ENCODE measurements at places on chromosomes 4 and X.

DNA sequence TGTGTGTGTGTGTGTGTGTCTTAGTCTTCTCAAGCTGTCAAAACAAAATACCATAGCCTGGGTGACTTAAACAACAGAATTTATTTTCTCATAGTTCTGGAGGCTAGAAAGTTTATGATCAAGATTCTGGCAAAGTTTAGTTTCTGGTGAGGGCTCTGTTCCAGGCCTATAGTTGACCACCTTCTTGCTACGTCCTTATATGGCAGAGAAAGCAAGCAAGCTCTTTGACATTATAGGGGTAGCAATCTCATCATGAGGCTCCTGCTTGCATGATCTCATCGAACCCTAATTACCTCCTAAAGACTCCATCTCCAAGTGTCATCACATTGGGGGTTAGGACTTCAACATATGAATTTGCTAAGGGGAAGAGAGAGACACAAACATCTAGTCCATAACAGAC lies 6.9 kb upstream of the AFP start:
- H3K36me3 ChIP-seq, result no peaks in the 10 kb centered on the region
- H3K27me3 ChIP-seq, result no peaks in the 10 kb centered on the region
- no peak overlapping the region for H3K27ac ChIP-seq
- DNase-seq, result no peak
- H3K4me1 ChIP-seq, result no peaks in the 10 kb centered on the region
- H3K4me3 ChIP-seq, result no peak overlapping the region

DNA sequence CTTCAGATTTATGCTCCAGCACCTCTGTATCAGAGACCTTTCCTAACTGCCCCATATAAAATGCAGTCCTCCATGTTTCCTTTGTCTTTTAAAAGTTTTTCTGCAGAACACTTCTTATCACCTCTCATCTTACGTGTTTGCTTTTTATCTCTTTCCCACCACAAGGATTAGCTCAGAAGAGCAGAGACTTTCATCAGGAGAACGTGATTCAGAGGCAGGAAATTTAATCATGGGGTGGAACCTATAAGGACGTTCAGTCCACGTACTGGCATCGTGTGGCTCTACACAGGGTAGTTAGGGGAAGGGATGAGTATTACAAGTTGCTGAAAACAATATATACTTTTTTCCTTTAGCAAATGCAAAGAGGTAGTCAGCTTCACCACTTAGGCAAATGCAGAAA lies 98.7 kb downstream of the SORBS2 start:
- H3K27me3 ChIP-seq, result no peaks in the 10 kb centered on the region
- H3K36me3 ChIP-seq, result 0 out of 2 replicates have a peak, but pooled peaks cover 2% of the 10 kb centered on the region
- H3K4me3 ChIP-seq, result no peak overlapping the region
- no peak for DNase-seq

DNA sequence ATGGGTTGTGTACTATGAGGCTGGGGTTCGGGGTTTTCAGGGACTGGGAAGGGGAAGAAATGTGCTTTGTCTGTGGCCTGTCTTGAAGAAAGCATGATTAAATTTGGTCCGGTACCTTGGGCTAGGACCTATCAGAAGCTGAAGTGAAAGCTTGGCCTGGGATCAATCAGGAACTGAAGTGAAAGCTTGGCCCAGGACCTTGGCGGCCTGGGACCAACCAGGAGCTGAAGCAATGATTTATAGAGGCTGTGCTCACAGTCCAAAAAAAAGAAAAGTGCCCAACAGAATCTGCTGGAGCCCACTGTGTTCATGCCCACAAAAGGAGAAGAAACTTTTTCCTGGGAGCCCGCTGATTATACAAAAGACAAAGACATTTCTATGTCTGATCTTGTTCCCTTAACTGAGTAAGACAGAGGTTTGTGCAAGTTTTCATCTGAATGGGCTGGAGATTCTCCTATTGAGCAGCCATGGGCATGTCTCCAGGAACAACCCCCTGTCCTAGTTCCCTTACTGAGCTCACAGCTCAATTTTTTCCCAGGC lies 1427.9 kb downstream of the FAM133A start:
- no peaks in the 10 kb centered on the region for H3K27me3 ChIP-seq
- no peak for DNase-seq
- H3K27ac ChIP-seq, result no peak overlapping the region
- no peaks in the 10 kb centered on the region for H3K4me1 ChIP-seq
- H3K4me3 ChIP-seq, result no peak overlapping the region

GRCh38 chr4:88803600-88804096 lies 106.0 kb upstream of the NAP1L5 start:
- H3K27me3 ChIP-seq, result no peaks in the 10 kb centered on the region
- no peak overlapping the region for H3K27ac ChIP-seq
- H3K4me3 ChIP-seq, result no peak overlapping the region
- DNase-seq, result no peak
- H3K36me3 ChIP-seq, result no peaks in the 10 kb centered on the region
- no peaks in the 10 kb centered on the region for H3K4me1 ChIP-seq

- no peak for DNase-seq
- no peak overlapping the region for H3K27ac ChIP-seq
- H3K27me3 ChIP-seq, result no peaks in the 10 kb centered on the region
- no peak overlapping the region for H3K4me3 ChIP-seq
- H3K36me3 ChIP-seq, result no peaks in the 10 kb centered on the region
Measured at GRCh38 chrX:127877318-127877717, 174.9 kb downstream of the ACTRT1 start.

DNA sequence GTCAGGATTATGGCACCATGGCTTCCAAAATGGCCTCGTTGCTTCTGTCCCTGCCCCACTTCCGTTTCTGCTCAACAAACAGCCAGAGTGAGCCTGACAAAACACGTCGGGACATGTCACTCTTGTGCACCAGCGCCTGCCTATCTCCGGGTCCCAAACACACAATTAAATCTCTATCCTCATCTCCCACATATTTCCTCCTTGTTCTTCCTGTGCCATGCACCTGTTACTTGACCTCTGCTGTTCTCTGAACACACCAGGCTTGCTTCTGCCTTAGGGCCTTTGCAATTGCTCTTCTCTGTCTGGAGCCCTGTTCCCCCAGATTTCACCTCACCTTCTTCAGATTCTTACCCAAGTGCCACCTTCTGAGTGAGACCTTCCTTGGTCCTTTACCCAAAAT lies 12.7 kb upstream of the CD38 start:
- no peaks in the 10 kb centered on the region for H3K36me3 ChIP-seq
- no peaks in the 10 kb centered on the region for H3K4me1 ChIP-seq
- no peak for DNase-seq

DNA sequence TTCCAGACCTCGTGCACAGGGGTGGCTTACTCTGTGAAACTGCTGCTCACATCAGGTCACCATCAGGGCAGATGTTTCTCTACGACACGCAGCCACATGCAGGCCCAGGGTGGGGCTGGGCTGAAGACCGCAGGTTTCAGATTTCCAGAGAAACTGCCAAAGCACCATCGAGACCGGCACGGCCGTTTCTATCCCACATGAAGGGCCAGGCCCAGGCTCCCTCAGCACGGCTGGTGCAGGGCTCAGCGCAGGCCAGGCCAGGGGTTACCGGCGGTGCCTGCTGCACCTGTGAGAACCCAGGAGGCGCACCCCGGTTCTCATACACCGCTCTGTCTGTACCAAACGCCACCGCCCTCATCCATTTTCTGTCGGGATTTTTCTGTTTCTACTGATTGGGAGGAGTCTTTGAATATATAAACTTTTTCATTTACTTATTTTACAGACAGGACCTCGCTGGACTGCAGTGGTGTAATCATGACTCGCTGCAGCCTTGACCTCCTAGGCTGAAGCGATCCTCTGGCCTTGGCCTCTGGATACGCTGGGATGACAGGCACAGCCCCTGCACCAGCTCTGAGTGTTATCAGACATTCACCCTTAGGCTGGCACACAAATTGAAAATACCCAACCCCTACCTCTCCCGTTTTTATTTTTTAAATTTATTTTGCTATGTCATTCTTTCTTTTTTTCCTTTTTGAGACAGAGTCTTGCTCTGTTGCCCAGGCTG lies 17.1 kb downstream of the CTBP1 start:
- H3K4me1 ChIP-seq, result no peaks in the 10 kb centered on the region
- DNase-seq, result no peak
- no peak overlapping the region for H3K27ac ChIP-seq

- no peaks in the 10 kb centered on the region for H3K27me3 ChIP-seq
- H3K36me3 ChIP-seq, result no peaks in the 10 kb centered on the region
- no peak for DNase-seq
Measured at GRCh38 chrX:13082206-13083065, 38.0 kb upstream of the FAM9C start.

DNA sequence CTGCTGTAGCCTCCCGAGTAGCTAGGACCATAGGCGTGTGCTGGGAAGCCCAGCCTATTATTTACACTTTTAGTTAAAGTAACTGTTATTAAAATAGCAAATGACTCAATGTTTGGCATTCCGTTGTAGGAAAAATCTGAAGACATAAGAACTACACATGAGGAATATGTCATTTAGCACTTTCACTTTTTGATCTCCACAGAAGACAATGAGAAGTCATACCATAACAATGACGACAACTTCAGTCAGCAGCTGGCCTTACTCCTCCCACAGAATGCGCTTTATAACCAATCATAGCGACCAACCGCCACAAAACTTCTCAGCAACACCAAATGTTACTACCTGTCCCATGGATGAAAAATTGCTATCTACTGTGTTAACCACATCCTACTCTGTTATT lies 6.7 kb downstream of the GPR34 start:
- H3K27me3 ChIP-seq, result no peaks in the 10 kb centered on the region
- H3K27ac ChIP-seq, result no peak overlapping the region
- H3K36me3 ChIP-seq, result peaks cover 5% of the 10 kb centered on the region
- H3K4me1 ChIP-seq, result no peaks in the 10 kb centered on the region

- peaks cover 26% of the 10 kb centered on the region for H3K36me3 ChIP-seq
- peak overlapping the region; percentile 29 for H3K27ac ChIP-seq
- H3K27me3 ChIP-seq, result no peaks in the 10 kb centered on the region
- no peak for DNase-seq
Measured at GRCh38 chrX:16785247-16786138, 773 bp upstream of the TXLNG start.

DNA sequence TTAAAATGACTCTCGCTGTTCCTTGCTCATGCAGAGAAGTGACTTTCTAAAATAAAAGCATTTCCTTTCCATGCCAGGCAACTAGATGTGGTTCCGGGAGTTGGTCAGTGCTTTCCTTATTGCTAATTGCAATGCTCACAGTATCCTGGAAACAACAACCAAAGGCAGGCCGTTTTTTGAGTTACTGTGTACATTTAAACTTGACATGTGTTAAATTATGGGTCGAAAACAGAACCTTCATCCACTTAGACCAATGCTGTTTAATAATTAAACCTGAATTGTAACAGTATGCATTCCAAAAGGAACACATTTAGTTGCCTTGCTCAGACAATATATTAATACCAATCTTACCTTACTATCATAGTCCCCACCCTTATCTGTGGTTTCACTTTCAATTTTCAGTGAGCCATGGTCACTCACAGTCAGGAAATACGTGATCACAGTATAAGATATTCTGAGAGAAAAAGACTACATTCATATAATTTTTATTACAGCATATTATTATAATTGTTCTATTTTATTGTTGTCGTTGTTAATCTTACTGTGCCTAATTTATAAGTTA lies 102.6 kb downstream of the HS6ST2 start:
- no peaks in the 10 kb centered on the region for H3K4me1 ChIP-seq
- DNase-seq, result no peak
- no peak overlapping the region for H3K4me3 ChIP-seq
- H3K36me3 ChIP-seq, result no peaks in the 10 kb centered on the region

DNA sequence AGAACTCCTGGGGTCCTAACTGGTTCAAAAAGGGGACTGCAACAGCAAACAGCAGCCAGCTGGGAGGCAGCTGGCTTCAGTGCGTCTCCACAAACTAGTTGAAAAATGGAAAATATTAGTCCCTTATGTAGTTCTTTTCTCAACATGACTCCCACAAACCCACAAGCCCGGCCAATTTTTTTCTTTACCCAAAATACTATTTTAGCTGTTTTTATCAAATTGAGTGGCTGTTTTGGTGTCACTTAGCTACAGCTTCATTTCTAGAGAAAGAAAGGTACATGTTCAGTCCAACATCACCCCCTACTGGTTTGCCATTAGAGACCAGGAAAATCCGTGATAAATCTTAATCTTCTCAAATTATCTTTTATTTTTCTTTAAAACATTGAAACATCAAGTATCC lies 97.2 kb downstream of the GUCY2F start:
- DNase-seq, result no peak
- no peaks in the 10 kb centered on the region for H3K36me3 ChIP-seq
- 0 out of 2 replicates have a peak, but pooled peaks cover 2% of the 10 kb centered on the region for H3K27me3 ChIP-seq
- H3K4me1 ChIP-seq, result no peaks in the 10 kb centered on the region
- no peak overlapping the region for H3K4me3 ChIP-seq

DNA sequence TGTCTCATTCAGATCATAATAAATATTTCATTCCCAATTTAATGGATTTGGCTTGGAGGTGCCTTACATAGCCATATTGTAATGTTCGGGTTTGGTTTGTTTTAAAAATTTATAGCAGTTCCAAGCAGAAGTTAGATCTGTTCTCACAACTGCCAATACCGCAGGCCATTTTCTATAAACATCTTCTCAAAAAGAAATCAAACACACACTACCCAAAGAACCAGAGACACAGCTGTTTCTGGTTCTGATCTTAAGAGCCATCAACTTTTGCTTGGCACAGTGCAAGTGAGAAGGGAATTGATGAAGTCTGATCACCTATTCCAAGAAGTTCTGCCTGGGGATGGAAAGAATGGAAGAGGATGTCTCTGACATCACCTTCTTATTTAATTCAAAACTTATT lies 22.9 kb downstream of the MID1IP1 start:
- no peak overlapping the region for H3K27ac ChIP-seq
- no peaks in the 10 kb centered on the region for H3K36me3 ChIP-seq
- H3K4me3 ChIP-seq, result no peak overlapping the region
- no peak for DNase-seq
- H3K27me3 ChIP-seq, result no peaks in the 10 kb centered on the region
- no peaks in the 10 kb centered on the region for H3K4me1 ChIP-seq

GRCh38 chrX:140712413-140713173 lies 3.0 kb downstream of the LINC00632 start:
- no peaks in the 10 kb centered on the region for H3K27me3 ChIP-seq
- H3K36me3 ChIP-seq, result no peaks in the 10 kb centered on the region
- DNase-seq, result peak; percentile 82
- no peaks in the 10 kb centered on the region for H3K4me1 ChIP-seq
- peak overlapping the region; percentile 73 for H3K27ac ChIP-seq

DNA sequence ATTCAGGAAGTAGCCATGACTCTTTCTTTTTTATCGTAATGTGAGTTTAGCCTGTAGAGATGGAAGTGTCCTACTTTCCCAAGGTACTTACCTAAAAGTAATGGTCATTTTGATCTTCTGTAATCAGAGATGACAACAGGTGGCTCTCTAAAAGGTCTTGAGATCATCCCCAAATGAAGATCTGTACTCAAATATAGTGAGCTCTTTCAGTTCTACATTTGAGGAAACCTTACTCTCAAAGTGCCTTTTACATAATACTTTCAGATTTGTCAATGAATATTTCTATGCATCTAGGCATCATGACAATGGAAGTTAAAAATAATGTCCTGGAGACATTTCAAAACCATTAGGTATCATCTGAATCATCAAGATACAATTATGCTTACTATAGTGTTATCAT lies 17.2 kb upstream of the MND1 start:
- no peak overlapping the region for H3K4me3 ChIP-seq
- H3K27ac ChIP-seq, result no peak overlapping the region
- peaks cover 9% of the 10 kb centered on the region for H3K36me3 ChIP-seq

GRCh38 chr4:4618847-4619246 lies 77.0 kb upstream of the STX18 start:
- H3K36me3 ChIP-seq, result no peaks in the 10 kb centered on the region
- H3K4me1 ChIP-seq, result no peaks in the 10 kb centered on the region
- H3K27me3 ChIP-seq, result no peaks in the 10 kb centered on the region
- no peak overlapping the region for H3K4me3 ChIP-seq
- DNase-seq, result no peak

- H3K36me3 ChIP-seq, result no peaks in the 10 kb centered on the region
- DNase-seq, result no peak
- H3K27ac ChIP-seq, result no peak overlapping the region
- no peaks in the 10 kb centered on the region for H3K27me3 ChIP-seq
- no peak overlapping the region for H3K4me3 ChIP-seq
Measured at GRCh38 chr4:70627620-70628019, 924 bp upstream of the ENAM start.
